Chondrocyte (in vitro differentiated cells): ENCODE measurements at places on chromosomes 7 and 10. TPM values are rescaled to one million over a fixed set of nuclear protein-coding genes. Genes with fewer than 3 reads are reported as not detected.

GRCh38 chr7:143002898-143003297, 24.0 kb downstream of the OR9A2 start:
- no peak for DNase-seq

GRCh38 chr7:79035858-79036257, 417.6 kb downstream of the MAGI2 start:
- no peak for DNase-seq

GRCh38 chr7:112945046-112945445, 141.6 kb downstream of the GPR85 start:
- no peak for DNase-seq

GRCh38 chr7:79624336-79624735, 170.9 kb upstream of the MAGI2 start:
- no peak for DNase-seq

GRCh38 chr10:119237722-119238436, 30.5 kb downstream of the GRK5 start:
- DNase-seq: no peak

Gene FAM20C
- total RNA-seq: 34.4 to 58.1 TPM (median 35.0 TPM) in 3 replicates

Gene INHBA
- total RNA-seq: 581 to 610 TPM (median 601 TPM) in 3 replicates
